ENCODE measurements at places on chromosomes 16 and 17. TPM values are rescaled to one million over a fixed set of nuclear protein-coding genes. Genes with fewer than 3 reads are reported as not detected.

TRAPPC1 gene
- 5.4 TPM for total RNA-seq

ABCC6 gene
- total RNA-seq, result not detected

DECR2 gene
- total RNA-seq, result 1.3 TPM

- DNase-seq, result peak; percentile 83
Observed at GRCh38 chr17:1005361-1005946, 8.5 kb downstream of the TIMM22 start.

GRCh38 chr17:45034599-45034998 is 16.8 kb downstream of the DCAKD start:
- no peak for DNase-seq

GRCh38 chr16:47970291-47970931 is 185.4 kb downstream of the ABCC12 start:
- DNase-seq, result peak; percentile 30

- no peak for DNase-seq
Observed at GRCh38 chr16:86314402-86315025, 195.8 kb upstream of the FOXF1 start.

DNA sequence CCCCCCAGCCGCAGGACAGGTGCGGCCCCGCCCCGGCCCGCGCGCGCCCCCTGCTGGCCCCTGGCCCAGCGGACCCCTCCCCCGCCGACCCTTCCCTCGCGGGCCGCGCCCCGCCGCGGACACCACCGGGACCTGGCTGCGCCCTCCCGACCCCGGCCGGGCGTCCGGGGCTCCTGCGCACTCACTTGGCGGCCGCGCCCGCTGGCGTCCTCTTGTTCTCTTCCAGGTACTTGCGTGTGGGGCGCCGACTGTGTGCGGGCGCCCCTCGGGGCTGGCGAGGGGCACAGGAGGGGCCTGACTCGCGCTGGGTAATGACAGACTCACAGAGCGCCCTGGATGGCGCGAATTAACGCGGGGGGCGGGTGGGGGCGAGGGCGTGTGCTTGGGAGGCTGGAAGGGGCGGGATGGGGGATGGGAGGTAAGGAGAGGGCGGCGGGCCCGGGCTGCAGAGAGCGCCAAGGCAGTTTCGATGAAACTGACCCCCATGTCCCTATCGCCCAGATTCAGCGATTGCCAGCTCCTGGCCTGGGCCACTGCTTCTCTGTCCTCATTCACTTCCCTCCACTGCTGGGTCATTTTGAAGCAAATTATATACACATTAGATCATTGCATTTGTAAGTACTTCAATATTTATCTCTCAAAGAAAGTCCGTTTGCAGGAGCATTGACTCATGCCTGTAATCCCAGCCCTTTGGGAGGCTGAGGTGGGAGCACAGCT is 445 bp upstream of the DBNDD1 start:
- DNase-seq, result peak; percentile 80

DNA sequence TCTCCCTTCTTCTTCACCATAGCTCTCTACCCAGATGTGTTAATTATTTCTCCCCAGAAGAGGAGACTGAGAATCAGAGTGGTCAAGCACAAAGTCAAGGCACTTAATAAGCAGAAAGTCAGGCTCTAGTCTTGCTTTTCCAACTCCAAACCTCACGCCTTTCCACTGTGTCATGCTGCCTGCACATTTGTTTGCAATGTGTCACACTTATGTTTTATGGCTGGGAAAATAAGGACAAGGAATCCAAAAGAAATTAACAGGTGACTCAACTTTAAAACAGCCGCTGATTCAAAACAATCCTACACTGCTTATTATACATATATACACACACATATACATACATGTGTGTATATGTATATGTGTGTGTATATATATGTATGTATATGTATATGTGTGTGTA is 255.7 kb upstream of the DYNLRB2 start:
- DNase-seq, result peak; percentile 81

DNA sequence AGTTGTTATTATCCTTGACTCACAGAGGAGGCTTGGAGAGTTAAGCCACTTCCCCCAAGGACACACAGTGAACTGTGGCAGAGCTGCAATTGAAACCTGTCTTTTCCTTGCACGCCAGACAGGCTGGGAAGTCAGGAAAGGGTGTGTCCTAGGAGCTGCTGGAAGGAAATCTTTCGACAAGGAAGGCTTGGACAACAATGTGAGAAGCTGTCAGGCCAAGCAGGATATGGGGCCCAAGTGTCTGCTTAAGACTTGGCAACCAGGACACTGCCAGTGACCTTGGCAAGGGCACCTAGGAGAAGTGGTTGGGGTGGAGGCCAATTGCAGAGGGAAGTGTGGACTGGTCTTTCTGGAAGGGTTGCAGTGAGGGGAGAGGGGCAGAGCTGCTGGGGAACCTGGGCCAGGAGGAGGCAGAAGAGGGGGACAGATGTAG is 2.1 kb upstream of the CAMKK1 start:
- peak; percentile 77 for DNase-seq

DNA sequence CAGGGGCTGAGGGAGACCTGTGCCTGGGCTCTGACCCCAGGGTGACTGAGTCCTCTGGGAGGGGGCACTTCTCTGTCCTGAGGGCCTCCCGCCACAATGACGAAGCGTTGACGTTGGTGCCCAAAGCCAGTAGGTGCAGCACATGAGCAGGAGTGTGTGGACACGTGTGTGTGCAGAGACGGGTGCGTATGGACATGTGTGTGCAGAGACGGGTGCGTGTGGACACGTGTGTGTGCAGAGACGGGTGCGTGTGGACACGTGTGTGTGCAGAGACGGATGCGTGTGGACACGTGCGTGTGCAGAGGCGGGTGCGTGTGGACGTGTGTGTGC is 726 bp upstream of the CD7 start:
- DNase-seq, result no peak

DNA sequence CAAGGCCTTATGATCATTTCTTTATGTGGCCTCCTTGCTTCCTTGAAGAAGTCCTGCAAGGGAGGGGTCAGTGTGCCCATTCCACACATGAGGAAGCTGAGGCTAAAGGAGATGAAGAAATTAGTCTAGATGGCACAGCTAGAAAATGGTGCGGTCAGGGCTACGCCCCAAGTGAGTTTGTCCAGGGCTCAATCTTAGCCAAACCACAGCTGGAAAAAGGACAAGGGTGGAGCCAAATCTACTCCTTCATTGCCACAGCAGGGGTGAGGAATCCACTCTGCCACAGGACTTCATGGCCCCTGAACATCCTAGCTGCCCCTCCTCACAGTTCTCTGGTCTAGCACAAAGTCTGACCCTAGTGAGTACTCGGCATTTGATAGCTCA is 16.2 kb downstream of the BEAN1 start:
- DNase-seq, result no peak

GRCh38 chr17:79775632-79776031 is 2.3 kb upstream of the CBX2 start:
- no peak for DNase-seq

- no peak for DNase-seq
Observed at GRCh38 chr17:62405451-62405850, 18.2 kb upstream of the METTL2A start.

DNA sequence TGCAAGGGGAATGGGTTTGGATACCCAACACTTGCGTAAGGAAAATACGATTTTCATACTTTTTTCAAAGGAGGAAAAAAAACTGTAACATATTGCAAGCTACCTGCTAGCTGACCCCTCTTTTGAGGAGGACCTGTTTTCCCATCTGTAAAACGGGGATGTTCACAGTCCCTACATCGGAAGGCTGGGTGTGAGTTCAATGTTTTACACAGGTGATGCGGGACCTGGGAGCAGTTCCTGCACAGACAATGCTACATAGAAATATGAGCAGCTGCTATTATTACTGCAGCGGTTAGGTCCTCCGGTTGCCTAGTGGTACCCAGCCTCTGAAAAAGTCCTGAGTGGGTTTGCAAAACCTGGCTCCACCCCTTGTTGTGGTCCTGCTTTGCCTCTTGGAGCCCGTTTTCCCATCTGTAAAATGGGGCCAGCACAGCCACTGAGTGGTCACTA is 3.5 kb downstream of the SOCS1 start:
- DNase-seq, result no peak

DNA sequence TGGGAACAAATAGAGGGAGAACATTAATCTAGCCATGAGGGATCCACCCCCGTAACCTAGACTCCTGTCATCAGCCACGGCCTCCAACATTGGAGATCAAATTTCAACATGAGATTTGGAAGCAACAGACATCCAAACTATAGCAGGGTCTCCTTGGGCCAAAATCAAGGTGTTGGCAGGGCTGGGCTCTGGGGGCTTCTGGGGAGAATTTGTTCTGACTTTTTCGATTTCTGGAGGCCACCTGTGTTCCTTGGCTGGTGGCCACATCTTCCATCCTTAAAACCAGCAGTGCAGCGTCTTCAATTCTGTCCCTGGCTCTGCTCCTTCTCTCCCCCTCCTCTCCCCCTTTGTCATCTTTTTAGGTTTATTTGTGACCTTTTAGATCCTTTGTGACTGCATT is 546.2 kb downstream of the WWOX start:
- no peak for DNase-seq

- no peak for DNase-seq
Observed at GRCh38 chr17:34610039-34610438, 30.7 kb downstream of the TMEM132E start.

DNA sequence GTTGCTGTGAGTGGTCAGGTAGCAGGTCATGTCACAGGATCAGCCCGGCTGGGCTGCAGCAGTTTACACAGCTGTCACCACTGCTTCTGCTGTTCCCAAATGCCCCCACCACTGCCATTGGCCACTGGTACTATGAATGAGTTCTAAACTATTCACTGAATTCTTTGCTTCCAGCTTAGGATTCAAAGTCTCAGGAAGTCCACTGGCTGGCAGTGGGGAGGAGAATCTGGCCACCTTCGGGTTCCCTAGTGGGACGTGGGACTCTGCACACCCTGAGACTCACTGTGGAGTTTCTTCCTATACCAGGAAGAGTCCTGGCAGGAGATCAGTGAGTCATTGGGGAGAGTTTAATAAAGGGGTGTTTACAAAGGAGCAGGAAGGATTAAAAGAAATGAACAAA is 6.9 kb downstream of the MT1X start:
- no peak for DNase-seq

DNA sequence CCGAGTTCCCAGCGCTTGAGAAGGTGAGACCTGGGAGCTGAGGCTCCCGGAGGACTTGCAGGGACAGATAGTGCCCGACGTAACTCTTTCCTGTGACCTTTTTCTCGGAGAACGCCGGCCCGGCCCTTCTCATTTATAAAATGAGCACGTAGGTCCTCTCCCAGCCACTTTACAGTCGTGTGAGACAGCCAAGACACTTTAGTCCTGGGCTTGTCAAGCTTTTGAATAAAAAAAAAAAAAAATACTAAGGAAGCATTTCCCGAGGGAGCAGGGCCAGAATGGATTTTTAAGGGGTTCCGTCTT is 241 bp downstream of the DRC3 start:
- DNase-seq, result no peak

DNA sequence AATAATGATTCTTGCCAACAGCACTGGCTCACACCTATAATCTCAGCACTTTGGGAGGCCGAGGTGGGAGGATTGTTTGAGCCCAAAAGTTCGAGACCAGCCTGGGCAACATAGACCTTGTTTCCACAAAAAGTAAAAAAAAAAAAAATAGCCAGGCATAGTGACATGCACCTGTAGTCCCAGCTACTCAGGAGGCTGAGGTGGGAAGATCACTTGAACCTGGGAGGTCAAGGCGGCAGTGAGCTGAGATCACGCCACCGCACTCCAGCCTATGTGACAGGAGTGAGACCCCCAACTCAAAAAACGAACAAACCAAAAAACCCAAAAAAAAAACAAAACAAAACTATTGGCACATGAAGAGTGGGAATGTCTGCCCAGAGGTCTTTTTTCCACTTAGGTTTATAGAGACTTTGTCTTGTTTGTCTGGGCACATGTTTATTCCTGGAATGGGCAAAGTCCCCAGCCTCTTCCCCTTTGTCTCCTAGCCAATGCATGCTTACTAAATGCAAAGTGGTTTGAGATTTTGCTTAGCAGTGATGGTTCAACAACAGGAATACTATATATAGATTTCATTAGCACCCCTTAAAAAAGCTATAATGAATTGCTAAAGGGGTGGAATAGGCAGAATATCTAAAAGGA is 25.9 kb downstream of the NMT1 start:
- no peak for DNase-seq

- peak; percentile 33 for DNase-seq
Observed at GRCh38 chr16:89564476-89565255, 4.2 kb downstream of the RPL13 start.

DNA sequence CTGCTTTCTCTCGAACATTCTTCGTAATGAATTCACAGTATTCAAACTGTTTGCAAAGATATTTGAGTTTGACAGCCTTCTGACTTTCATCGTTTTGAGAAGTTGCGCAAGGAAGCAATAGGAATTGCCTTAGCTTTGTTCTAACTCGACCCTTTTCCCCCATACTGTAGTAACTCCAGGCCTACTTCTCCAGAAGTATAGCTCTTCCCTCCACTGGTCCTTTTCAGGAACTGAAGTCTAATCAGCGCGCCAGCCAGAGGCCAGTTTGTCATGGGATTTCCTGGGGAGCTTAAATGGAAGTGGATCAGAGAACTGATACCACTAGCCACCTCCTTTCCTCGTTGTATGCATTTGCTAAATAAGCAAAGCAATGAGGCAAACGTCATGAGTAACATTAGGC is 27.9 kb downstream of the CDR2 start:
- DNase-seq, result no peak

- DNase-seq, result no peak
Observed at GRCh38 chr17:76431509-76431908, 21.4 kb downstream of the UBE2O start.

- DNase-seq, result no peak
Observed at GRCh38 chr17:46163316-46163715, 29.9 kb downstream of the KANSL1 start.

GRCh38 chr17:15238676-15239422 is 26.3 kb downstream of the PMP22 start:
- DNase-seq, result no peak

DNA sequence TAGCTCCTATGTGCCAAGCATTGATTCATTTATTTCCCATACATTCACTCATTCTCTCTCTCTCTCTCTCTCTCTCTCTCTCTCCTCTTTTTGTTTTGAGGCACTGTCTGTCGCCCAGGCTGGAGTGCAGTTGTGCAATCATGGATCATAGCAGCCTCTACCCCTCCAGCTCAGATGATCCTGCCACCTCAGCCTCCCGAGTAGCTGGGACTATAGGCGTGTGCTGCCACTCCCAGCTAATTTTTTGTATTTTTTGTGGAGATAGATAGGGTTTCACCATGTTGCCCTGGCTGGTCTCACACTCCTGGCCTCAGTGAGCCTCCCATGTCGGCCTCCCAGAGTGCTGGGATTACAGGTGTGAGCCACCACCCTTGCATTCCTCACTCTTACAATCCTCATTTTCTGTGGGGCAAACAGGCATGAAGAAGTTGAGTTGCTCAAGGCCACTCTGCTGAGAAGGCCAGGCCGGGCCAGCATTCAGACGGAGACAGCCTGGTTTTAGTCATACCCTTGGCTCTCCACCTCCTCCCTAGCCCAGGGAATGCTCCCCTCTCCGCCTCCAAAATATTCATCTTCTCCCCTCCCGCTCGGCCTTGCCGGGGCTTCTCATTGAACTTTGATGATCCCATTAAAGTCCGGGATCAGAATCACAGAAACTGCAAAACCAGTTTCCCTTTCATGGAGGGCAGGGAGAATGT is 765 bp upstream of the PRM2 start:
- DNase-seq, result no peak

- peak; percentile 29 for DNase-seq
Observed at GRCh38 chr17:38415250-38416194, 12.7 kb upstream of the ARHGAP23 start.

- no peak for DNase-seq
Observed at GRCh38 chr17:82823004-82823403, 16.8 kb downstream of the ZNF750 start.
